T-helper 22 cell (primary cell): ENCODE measurements at places on chromosomes 2 and 18.

DNA sequence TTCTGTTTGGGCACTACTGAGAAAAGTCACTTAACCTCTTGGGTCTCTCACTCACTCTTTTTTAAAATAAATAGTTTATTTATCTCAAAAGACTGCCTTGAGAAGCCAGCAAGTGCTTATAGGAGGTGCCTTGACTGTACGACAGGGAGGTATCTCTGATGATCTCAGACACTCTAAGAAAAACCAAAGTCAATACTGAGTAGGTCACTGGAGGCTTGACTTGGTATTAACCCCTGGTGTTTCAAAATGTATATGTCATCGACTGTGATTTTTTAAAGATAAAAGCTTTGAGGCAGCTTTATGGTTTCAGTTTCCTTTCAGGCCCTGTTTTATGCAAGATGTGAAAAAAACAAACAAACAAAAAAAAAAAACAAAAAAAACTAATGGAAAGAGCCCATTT, 33.7 kb downstream of the MREG start:
- no peak for DNase-seq

- DNase-seq, result no peak
These were observed 284.5 kb downstream of the MTX2 start for GRCh38 chr2:176553685-176554100.

DNA sequence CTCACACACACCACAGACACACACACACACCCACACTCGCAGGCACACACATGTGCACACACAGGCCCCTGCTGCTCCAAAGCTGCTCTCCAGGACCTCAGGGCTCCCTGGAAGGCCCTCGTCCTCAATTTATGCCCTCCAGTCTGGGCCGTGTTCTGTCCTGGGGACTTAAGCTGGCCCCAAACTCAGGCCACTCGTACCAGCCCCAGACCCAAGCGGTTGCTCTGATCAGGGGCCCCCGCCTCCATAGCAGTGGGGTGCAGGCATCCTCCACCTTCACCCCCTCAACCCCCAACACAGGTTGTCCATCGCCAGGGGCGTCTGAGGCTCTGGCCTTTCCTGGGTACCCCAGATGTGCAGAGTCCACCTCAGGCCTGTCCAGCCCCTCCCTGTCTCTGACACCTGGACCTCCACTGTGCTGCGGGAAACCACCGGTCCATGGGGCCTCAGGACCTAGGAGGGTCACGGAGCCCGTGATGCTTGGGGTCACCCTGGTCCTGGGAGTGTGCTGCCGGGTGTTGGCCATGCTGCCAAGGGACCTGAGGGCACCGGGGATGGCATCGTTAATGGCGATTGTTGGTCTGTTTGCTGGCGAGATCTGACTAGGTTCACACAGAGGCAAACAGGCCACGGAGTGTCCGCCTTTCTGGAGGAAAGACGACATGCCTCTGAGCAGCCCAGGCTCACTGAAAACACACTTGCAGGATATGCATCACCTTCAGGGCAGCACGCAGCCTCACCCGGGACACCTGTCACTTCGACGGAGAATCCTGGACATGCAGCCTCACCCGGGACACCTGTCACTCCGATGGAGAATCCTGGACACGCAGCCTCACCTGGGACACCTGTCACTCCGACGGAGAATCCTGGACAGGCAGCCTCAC, 155.6 kb downstream of the NDUFA10 start:
- DNase-seq, result no peak

- DNase-seq, result no peak
These were observed 4.7 kb upstream of the ADCY3 start for GRCh38 chr2:24924732-24925131.

GRCh38 chr2:218364196-218364595, 7.5 kb downstream of the CATIP start:
- DNase-seq, result no peak
